Left lung (tissue), 14 donors: ENCODE measurements at places on chromosomes 12 and 14. TPM values are rescaled to one million over a fixed set of nuclear protein-coding genes. Genes with fewer than 3 reads are reported as not detected.

DNA sequence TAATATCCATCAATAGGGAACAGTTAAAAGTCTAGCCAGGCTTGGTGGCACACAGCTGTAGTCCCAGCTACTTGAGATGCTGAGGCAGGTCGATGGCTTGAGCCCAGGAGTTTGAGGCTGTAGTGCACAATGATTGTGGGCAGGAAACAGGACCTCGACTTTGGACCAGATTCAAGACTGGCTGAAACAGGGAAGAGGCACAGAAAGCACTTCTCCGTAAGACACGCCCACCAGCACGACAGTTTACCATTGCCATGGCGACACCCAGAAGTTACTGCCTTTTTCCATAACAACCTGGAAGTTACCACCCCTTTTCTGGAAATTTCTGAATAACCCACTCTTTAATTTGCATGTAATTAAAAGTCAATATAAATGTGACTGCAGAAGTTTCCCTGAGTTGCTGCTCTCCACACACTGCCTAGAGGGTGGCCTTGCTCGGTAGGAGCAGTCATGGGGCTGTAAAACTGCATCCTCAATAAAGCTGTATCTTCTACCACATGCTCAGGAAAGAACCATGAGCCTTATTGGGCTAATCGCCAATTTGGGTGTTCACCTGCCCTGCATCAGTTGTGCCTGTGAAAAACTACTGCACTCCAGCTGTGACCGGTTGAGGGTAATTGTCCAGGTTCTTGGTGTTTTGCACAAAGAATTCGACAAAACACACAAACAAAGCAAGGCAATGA lies 4.6 kb upstream of the LRRC23 start:
- DNase-seq: no peak

GRCh38 chr14:69291891-69292561 lies 32.1 kb downstream of the GALNT16 start:
- DNase-seq: no peak

Gene HPD
- 0.85 TPM for total RNA-seq

- DNase-seq: no peak
Observed at GRCh38 chr12:66775871-66776270, 97.0 kb upstream of the GRIP1 start.

Gene BHLHE41
- total RNA-seq: 25.8 TPM

- DNase-seq: no peak
Observed at GRCh38 chr12:16282978-16283377, 5.5 kb upstream of the SLC15A5 start.

- DNase-seq: no peak
Observed at GRCh38 chr12:101855976-101856375, 21.4 kb upstream of the DRAM1 start.

Gene KRT82
- total RNA-seq: not detected

DNA sequence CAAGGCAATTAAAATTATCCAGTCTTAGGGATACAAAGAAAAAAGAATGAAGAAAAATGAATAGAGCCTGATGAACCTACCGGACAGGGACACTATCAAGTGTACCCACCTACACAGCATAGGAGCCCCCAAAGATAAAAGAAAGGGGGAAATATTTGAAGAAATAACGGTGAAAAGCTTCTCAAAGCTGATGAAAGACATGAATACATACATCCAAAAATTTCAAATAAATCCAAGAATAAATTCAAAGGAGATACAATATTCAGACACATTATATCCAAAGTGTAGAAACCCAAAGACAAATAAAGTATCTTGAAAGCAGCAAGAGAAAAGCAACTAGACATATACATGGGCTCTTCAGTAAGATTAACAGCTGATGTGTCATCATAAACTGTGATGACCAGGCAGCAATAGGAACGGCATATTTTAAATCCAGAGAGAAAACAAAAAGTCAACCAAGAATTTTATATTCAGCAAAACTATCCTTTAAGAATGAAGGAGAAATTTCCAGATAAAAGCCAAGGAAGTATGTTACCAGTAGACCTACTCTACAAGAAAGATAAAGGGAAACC lies 56.0 kb downstream of the CDK17 start:
- no peak for DNase-seq

Gene CREBL2
- total RNA-seq: 33.4 TPM

Gene AMDHD1
- 1.3 TPM for total RNA-seq

DNA sequence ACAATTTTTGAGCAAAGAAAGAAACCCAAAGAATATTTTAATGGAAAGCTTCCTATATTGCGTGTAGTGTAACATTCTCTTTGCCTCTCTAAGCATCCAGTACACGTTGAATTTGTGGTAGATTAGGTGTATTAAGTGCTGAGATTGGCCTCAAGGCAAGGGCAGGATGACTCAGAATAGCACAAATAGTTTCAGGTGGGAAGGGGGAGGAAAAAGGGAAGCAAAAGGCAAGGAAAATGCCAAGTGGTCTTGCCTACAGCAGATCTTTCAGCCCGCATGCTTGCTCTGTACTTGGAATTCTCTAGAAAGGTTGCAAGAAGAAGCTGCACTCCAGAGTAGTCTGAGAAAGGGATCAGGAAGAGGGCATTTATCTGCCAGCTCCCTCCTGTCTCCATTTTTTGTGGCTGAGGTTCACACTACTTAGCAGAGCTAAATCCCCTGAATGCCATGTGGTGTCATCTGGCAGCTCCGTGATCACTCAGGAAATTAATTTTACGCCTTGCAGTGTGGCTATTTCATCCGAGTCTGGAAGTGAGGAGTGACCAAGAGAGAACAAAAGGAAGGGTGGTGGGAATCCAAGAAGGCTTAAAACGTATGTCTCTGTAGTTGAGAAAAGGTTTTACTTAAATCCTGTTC lies 28.5 kb downstream of the CDKN1B start:
- no peak for DNase-seq

GRCh38 chr12:1691123-1692007 lies 495 bp downstream of the ADIPOR2 start:
- DNase-seq: peak; percentile 90

- DNase-seq: no peak
Observed at GRCh38 chr14:21575661-21576060, 4.2 kb downstream of the OR10G3 start.

Gene IGFBP6
- total RNA-seq: 29.1 TPM

DNA sequence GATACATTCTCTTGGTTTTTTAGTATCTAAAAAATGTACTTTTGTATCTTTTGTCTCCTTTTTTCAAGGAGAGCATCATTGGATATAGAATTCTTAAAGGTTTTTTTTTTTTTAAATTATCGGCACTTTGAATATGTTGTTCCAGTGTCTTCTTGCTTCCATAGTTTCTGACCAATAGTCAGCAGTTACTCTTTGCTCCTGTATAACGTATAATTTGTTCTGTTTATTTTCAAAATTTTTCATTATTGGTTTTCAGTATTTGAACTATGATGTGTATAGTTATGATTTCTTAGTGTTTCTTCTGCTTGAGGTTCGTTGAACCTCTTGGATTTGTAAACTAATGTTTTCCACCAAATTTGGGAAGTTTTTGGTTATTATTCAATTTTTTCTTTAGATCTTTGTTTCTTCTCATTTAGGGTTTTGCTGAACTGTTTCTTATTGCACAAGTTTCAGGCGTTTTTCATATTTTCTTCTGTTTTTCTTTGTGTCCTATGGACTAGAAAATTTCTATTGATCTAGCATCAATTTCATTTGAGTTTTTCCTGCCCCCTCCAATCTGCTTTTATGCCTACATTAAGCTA lies 93.9 kb downstream of the PLBD1 start:
- DNase-seq: no peak
